ENCODE measurements at places on chromosomes 2 and 18. TPM values are rescaled to one million over a fixed set of nuclear protein-coding genes. Genes with fewer than 3 reads are reported as not detected.

The UCN gene
- 1.6 TPM for total RNA-seq

The MARCHF4 gene
- 0.34 TPM for total RNA-seq

The IGFBP5 gene
- total RNA-seq: 207 TPM

The LCLAT1 gene
- 13.8 TPM for total RNA-seq

The TXNDC2 gene
- 0.18 TPM for total RNA-seq

The ONECUT2 gene
- 0.03 TPM for total RNA-seq

The NAT8 gene
- total RNA-seq: not detected
